ENCODE measurements at places on chromosomes 7 and 10.

- DNase-seq: no peak
- H3K27me3 ChIP-seq: no peaks in the 10 kb centered on the region
- H3K27ac ChIP-seq: no peak overlapping the region
- H3K4me1 ChIP-seq: peaks cover 12% of the 10 kb centered on the region
These were observed 74.5 kb downstream of the LANCL2 start for GRCh38 chr7:55439627-55440026.

- no peaks in the 10 kb centered on the region for H3K27me3 ChIP-seq
- H3K4me1 ChIP-seq: peaks cover 2% of the 10 kb centered on the region
- no peak for DNase-seq
- H3K27ac ChIP-seq: no peak overlapping the region
- H3K4me3 ChIP-seq: no peak overlapping the region
- H3K36me3 ChIP-seq: no peaks in the 10 kb centered on the region
These were observed 219.6 kb downstream of the PTEN start for GRCh38 chr10:88082806-88083596.

DNA sequence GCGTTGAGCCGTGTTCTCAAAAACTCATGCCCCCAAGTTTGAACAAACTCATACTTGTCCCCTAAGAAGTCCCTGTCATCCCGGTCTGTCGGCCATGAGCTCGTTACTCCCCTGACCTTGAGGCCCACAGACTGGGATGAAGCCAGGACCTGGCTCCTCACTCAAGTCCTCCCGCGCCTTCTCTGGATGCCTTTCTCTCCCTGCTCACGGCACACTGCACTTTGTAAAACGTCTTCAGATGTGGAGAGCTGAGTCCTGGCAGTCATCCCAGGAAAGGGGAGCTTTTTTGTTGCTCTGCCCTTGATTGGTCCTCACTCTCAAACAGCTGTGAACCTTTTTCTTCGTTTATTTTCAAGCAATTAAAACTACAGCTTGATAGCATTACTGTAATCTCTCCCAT lies 110.8 kb downstream of the JAZF1 start:
- no peaks in the 10 kb centered on the region for H3K36me3 ChIP-seq
- no peaks in the 10 kb centered on the region for H3K4me1 ChIP-seq
- DNase-seq: no peak

GRCh38 chr7:128783143-128783861 lies 7.7 kb upstream of the OPN1SW start:
- H3K4me3 ChIP-seq: no peak overlapping the region
- no peak for DNase-seq
- H3K27ac ChIP-seq: no peak overlapping the region
- H3K36me3 ChIP-seq: no peaks in the 10 kb centered on the region
- peaks cover 2% of the 10 kb centered on the region for H3K4me1 ChIP-seq

DNA sequence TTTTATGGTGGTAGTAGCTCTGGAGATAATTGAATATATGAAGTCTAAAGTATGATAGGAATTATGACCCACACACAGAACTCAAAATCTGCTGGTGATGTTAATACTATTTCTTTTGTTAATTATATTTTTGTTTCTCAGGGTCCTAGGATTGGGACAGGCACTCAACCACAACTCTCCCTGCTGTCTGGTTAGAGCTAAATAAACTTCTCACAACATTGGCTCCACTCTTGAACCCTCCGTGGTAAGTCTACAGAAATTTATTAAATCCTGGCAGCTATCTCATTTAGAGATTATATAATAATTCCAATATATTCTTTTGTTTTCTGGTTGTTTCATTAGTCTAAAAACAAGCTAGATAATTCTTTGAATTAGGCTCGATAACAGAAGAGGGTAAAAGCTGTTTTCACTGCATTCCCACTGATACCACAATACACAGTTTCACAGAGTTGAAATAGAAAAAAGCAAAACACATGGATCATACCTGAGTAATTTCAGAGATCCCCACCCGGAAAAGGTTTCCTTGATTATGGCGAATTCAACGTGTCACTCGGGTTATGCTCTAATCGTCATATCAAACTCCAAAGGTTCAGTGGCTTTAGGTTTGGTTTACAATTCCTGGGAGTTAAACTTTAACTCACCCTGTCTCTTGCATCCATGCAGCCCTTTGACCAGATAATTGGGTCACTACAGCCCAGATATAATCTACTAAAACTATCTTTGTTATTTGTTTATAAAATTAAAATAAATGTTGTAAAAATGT lies at the start of gene A1CF:
TSS of gene A1CF (minus strand) at position 531 of the 763 bp plus-strand sequence. CDS start 25,687 bp downstream, outside the sequence.
- no peaks in the 10 kb centered on the region for H3K27me3 ChIP-seq
- H3K4me1 ChIP-seq: no peaks in the 10 kb centered on the region
- no peak within 1 kb of the TSS for H3K4me3 ChIP-seq
- DNase-seq: no peak

DNA sequence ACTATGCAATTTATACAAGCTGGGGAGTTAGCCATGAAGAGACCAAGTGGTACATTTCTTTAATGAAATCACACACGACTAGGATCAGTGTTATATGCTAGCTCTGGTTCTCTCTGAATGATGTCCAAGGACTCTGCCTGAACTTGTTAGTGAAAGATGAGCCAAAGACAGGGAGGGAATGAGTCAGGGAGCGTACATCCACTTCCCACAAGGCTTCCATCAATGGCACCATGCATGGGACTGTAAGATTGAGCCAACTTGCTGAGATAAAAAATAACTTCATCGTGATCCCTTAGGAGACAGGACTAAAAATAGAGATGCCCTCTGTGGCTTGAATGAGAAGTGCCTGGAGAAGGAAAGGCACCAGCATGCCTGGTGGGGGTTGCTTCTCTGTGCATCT lies 629.7 kb downstream of the ACTR3B start:
- H3K36me3 ChIP-seq: no peaks in the 10 kb centered on the region
- H3K4me1 ChIP-seq: no peaks in the 10 kb centered on the region
- H3K27me3 ChIP-seq: no peaks in the 10 kb centered on the region
- H3K27ac ChIP-seq: no peak overlapping the region
- DNase-seq: no peak
- no peak overlapping the region for H3K4me3 ChIP-seq
